ENCODE measurements at places on chromosomes 6 and 20. TPM values are rescaled to one million over a fixed set of nuclear protein-coding genes. Genes with fewer than 3 reads are reported as not detected.

OR12D1 gene
- not detected for total RNA-seq

PCSK2 gene
- not detected for total RNA-seq

RIMS4 gene
- not detected for total RNA-seq

BFSP1 gene
- 0.51 TPM for total RNA-seq

TMC2 gene
- not detected for total RNA-seq

PDYN gene
- not detected for total RNA-seq

DNA sequence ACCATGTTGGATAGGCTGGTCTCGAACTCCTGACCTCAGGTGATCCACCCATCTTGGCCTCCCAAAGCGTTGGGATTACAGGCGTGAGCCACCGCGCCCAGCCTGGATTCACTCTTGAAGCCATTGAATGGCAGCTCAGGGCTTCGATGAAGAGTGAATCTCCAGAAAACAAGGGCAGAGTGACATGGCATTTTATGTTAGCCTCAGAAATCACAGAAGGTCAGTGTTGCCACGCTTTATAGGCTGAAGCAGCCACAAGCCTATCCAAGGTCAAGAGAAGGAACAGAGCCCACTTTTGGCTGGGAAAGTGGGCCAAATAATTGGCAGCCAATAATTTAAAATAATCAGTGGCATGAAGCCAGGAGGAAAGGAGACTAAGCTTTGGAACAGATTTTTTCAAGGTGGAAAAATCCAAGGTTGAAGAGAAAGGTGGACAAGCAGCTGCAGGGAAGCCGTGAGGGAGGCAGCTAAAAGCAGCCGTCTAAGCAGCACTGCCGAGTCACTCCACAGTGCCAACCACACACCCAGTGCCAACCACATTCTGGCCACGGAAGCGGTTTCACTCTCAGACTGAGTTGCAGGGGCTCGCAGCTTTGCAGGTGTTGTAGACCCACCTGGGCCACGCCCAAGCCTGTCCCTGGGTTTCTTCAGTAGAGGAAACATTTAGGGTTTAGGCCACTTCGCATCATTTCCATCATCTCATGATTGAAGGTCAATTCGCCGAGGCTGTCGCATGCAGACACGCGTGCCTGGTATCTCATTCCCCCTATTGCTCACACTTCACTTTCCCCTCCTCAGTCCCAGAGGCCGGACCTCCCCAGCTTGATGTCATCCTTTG lies 17.4 kb upstream of the AVP start:
- DNase-seq = peak; percentile 26

DNA sequence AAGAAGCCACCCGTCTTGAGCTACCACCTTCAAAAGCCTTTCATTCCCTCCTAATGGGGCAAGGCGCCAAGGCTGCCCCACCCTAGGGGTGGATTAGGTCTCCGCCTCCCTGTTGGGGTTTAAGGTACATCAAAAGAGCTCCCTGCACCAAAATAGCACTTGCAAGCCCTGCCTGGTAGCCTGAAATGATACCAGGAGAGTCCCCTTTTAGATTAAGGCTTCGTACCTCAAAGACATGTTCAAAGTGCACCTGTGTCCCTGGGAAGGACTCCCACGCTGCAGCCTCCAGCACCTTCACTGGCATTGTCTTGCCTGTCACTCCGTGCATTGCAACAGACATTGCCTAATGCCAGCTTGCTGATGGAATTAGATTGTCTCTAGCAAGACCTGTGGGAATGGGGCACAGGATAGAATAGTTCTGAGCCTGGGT lies 15.7 kb upstream of the CDKN1A start:
- no peak for DNase-seq

DNA sequence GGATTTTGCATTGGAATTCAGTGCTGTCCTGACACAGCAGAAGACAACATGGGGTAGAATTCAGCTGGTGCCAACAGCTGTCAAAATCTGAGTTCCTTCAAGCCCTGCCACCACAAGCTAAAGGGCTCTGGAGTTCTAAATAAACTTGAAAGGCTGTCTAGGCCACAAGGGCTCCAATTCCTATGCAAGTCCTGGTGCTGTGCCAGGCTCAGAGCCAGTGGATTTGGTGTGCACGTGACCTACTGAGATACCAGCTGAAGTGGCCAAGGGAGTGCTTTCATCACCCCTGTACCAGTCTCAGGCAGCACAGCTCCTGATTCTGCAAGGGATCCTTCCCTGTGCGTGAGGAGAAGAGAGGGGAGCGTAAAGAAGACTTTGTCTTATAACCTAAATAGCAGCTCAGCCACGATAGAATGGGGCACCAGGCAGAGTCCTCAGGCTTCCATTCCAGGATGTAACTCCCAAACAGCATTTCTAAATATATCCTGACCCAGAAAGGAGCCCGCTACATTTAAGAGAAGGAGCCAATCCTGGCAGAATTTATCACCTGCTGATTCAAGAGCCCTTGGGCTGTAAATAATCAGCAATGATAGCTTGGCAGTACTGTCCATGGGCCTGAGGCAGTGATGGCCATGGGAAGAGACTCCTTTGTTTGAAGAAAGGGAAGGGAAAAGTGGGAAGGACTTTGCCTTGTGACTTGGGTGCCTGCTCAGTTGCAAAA lies 881.2 kb upstream of the EPHA7 start:
- DNase-seq = no peak

DNA sequence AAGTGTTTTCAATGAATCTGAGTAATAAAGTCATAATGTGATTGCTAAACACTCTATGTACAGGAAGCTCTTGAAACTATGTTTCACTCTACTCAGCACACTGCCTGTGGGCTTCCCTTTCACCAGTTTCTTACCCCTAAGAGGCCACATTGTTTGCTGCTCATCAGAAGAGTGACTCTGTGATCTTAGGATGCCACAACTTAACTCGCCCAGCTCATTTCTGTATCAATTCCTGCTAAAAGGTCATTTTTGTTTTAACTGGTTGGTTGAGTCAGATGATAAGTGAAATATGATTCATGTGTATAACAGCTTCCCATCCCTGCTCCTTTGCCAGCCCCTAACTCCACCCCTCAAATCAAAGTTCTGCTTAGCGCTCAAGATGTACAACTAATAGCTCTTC lies 9.8 kb upstream of the NDUFAF4 start:
- DNase-seq = no peak

DNA sequence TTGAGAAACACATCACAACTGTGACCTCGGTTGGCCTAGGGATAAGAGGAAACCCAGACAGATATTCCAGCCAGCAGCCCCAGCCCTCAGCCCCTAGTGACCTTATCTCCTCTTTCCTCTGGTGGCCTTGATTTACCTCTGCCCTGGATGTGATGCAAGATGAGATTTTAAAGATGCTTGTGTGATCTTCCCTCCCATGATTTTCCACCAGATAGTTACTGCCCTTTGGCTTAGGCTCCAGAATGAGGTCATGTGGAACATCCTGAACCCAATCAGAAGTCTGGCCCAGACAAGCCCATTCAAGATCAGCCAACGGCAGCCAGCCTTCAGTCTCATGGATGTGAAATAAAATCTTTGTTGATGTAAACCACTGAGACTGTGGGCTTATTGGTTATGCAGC lies 104.0 kb downstream of the BANF2 start:
- no peak for DNase-seq

GRCh38 chr20:59598625-59599310 lies 5.6 kb upstream of the PHACTR3 start:
- no peak for DNase-seq

GRCh38 chr20:44282192-44282591 lies 28.8 kb downstream of the FITM2 start:
- no peak for DNase-seq

- no peak for DNase-seq
Measured at GRCh38 chr6:88663801-88664200, 299.6 kb downstream of the RNGTT start.

DNA sequence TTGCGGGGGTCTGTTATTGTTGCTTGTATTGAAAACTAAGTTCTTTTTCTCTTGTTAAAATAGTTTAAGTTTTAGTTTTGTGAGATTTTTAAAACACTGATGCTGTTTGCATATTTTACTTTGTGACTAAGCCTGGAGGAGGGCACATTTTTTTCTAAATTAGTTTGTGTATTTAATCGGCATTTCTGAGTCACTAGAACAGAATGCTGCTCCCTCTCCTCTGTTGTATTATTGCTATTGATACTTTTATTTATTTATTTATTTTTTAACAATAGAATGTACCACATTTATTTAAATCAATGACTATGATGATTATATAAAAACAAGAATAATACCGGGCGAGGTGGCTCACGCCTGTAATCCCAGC lies 5.1 kb upstream of the FAM50B start:
- no peak for DNase-seq

DNA sequence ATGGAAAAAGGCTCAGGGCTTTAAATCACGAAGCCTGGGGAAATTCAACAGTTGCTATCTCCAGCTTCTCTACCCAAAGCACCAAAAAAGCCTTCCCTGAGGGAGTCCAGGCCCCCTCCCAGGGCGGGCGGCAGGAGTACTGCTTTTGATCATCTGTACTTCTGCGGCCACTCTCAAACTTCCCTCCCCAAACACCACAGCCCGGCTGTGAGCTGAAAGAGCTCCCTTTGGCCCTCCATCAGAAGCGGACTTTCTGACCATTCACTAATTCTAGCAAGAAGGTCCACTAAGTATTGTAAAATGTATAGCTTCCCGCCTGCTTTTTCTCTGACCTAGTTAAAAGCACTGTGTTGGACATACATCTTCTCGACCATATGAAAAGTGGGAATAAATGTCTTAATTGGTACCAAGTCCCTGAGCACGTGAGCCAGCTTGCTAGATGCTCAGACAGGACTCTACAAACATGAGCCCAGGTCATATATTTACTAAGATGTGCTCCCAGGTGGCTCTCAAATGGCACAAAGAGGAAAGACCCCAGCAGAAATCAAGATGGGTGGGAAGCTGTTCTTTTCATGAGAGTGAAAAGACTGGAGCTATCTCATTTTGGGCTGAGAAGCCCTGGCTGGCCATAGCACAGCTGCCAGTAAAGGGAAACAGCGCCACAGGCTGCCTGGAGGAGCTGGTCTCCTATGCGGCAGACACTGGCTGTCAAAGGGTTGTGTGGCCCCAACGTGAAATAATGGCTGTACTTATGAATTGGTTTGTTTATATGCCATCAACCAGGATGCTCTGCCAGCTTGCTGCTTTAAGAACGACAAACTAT lies 58.6 kb downstream of the GFOD1 start:
- no peak for DNase-seq

GRCh38 chr6:19757036-19757435 lies 80.1 kb upstream of the ID4 start:
- no peak for DNase-seq

GRCh38 chr6:13527671-13528056 lies 40.3 kb upstream of the GFOD1 start:
- no peak for DNase-seq

- DNase-seq = no peak
Measured at GRCh38 chr6:79570129-79571029, 33.1 kb upstream of the LCA5 start.

DNA sequence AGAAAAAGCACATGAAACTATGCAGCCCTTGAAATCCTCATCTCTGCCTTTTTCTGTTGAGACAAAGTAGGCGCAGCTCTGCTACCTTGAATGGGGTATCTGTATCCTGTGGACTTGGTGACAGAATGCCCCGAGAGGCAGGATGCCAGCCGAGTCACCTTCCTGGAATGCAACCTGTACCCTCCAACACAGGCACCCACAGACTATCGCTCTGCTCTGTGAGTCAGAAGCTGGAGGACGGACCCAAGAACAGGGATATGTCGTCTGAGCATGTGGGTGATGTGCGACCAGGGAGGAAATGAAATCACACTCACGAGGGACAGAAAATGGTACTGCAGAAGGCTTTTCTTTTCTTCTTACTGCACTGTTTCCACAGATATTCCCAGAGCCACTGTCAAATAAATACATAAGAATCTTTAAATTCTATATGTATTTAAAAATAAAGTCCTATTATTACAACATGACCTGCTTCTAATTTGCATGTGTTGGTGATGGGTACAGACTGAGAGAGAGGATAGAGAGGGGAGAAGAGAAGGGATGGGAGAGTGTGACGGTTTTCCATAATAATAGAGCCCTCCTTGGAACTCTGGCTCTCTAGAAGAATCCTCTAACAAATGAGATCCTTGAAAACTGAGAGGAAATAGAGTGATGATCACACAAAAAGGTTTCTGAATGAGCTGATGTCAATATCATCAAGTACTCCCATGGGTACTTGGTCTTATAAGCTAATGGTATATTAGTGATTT lies 308.1 kb downstream of the FOXC1 start:
- no peak for DNase-seq
